ENCODE measurements at places on chromosomes 7 and 10.

DNA sequence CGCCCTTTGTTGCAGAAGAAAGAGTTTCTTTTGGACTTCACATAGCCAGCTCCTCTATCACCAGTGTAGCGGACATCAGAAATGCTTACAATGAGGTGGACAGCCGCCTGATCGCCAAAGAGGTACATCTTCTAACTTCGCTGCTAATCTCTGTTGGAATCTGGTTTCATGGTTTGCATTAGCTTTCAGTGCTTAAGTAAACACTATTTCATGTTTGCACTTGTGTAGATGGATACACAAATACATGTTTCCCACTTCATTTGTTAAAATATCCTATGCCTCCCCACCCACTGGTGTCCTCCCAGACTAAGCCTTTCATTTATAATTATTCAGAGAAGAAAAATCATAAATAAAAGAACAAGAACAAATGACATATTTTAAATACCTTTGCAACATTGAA is 103.9 kb downstream of the WDFY4 start:
- DNase-seq: no peak

DNA sequence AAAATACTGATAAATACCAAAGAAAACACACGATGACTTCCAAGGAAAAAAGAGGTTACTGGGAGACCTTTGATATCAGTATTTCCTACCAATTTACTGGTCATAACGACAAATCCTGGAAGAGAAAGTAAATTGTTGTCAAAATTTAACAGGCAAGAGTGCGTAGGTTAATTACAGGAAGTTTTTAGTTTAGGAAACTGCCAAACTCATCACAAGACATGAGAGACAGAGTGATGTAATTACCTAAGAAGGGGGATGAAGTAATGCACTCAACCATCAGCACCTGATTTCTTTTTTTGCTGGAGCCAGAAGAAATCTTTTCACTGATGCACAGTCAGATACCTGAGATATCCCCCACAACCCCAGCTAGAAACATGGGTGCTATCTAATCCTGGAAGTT is 16.8 kb downstream of the MACC1 start:
- no peak for DNase-seq

GRCh38 chr10:78139341-78139740 is 105.7 kb downstream of the RPS24 start:
- no peak for DNase-seq

DNA sequence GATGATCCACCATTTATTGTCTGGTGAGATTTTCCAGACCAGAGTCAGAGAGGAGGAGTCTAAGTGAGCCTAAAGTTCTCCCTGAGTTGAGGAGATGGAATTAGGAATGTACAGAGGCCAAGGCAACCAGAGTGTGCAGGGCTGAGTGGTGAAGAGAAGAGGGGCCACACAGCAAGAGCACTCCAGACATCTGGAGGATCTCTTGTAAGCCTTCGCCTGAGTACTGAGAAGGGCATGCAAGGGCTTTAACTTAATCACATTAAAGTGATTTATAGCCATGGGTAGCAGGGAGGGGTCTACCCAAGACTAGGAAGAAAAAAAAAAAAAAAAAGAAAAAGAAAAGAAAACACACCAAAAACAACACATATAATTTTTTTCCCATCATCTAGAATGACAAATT is 1190.4 kb downstream of the GATA3 start:
- no peak for DNase-seq

DNA sequence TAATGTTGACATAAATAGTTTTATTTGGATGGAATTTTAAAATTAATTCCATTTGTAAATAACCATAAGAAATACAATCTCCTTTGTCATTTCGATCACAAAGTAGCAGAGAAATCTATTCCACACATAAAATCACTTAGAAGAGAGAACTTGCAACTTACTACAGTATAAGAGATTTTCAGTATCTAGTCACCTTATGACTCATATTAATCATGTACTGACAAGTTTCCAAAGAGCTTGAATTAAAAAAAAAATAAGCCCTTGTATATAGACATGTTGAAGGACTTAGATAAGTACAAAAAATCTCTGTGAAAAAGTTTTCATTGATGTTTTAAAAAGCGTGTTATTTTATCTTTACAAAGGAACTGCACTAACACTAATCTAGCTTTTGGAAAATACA is 207.1 kb upstream of the ETV1 start:
- DNase-seq: peak; percentile 3

- DNase-seq: no peak
Measured at GRCh38 chr10:71390461-71390835, 6.3 kb upstream of the CDH23 start.

- DNase-seq: peak; percentile 77
Measured at GRCh38 chr7:85177316-85177715, 9.5 kb downstream of the SEMA3D start.

DNA sequence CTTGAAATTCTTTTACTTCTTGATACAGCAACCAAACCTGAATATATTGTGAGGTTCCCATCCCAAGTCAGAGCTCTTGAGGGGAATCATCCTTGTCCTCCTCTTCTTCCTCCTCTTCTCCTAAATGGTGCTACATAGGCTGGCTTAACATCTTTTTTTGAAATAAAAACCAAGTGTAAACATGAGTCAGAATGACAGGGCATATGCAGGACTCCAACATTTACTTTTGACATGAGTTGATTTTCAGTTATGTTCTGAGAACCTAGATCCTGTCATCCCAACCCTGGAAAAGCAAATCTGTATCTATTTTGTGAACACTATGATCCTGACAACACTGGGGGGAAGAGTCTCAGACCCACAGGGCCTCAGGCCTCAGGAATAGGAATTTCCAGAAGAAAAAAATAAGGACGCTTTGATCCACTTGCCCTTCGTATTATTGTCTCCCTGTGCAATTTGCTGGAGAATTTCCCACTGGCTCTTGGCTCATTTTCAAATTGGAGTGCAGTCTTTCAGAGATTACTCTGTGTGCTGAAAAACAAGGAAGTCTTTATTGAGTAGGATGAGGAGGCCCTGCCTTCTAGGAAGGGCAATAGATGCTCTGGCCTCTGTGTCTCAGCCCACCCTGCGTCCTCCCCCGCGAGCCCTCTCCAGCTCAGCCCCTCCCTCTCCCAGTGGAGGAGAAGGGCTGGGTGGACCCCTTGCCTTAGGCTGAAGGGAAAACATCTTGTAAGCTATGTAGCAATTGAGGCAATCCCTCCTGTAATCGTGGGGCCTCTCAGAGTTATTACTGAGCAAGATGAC is 121.6 kb downstream of the CREB5 start:
- peak; percentile 8 for DNase-seq

DNA sequence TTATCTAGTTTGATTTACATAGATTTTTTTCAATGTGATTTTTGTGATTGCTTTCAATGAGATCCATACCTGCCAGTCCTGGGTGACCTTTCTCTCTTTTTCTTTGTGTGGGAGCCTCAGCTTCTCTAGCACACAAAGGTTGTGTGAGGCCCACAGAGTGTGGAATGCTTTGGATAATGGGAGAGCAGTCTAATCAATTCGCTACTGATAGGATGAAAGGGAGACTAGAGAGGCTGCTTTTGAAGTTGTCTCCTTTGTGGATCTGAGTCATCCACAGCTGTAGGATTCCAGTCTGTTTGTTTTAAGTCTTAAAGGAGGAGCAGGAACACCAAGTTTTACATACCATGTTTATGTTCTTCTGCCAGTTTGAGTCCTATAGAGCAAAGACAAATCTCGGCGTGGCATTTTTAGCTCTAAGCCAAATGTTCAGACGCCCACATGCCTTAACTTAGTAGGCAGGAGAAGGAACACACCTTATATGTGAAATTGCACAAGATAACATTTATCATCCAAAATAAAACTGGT is 330.0 kb downstream of the ARL4A start:
- no peak for DNase-seq

- no peak for DNase-seq
Measured at GRCh38 chr7:118575393-118575948, 351.0 kb downstream of the ANKRD7 start.

- no peak for DNase-seq
Measured at GRCh38 chr10:86849181-86849894, 92.9 kb downstream of the BMPR1A start.

- DNase-seq: no peak
Measured at GRCh38 chr7:16136896-16137295, 284.4 kb downstream of the CRPPA start.

All from AG10803 (cell line).